Kidney (tissue), 22 donors: ENCODE measurements at places on chromosomes 2 and 18.
A peak's percentile ranks its signal among the peaks of the same experiment; 100 is the strongest.

DNA sequence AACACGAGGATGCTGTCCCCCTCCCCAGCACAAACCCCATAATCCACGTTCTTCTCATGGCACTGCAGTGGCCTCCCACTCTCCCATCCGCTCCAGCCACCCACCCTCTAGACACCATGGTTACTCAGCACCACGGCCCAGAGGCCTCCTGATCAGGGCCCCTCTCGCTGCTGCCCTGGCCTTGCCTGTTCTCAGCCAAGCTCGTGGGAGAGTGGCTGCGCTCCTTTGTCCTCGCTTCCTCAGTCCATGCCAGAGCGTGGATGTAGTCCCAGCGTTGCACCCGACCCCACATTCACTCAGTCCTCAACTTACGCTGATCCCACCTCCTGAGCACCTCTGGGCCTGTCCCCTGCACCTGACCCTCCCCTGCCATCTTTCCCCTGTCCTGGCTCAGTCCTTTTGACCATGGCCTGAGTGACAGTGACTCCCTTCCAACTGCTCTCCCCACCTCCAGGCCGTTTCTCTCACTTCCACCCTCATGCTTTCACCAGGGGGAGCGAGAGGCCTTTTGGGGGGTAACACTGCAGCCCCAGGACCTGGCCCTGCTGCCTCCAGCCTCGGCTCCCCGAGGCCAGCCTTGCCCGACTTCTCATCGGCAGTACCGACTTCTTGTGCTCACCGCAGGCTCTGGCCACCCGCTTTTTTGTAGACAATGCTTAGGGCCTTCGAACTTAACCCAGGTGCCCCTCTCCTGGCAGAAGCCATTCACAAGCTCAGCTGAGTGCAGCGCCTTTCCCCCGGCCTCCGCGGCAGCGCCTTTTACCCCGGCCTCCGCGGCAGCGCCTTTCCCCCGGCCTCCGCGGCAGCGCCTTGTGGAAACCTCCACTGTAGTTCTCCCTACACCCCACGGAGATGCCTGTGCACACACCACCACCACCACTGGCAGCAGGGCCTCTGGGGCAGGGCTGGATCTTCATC lies 131.4 kb downstream of the CLIP4 start:
- no peak for DNase-seq

- no peak for DNase-seq
Measured at GRCh38 chr18:10896851-10897250, 252.5 kb downstream of the PIEZO2 start.

DNA sequence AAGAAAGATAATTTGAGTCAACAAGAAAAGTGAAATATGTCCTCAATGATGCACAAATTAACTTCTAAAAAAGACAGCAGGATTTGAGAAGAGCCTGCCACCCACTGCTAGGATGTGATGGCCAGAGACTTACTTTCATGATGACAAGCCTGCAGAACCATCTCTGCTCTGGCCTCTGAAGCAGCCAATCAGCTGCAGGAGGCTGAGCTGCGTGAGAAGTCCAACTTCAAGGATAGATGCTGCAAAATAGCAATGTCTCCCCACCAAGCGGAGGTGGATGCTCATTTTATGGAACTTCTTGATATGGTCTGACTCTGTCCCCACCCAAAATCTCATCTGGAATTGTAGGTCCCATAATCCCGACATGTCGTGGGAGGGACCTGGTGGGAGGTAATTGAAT lies 53.1 kb downstream of the CYRIA start:
- no peak for DNase-seq

- no peak for DNase-seq
Measured at GRCh38 chr2:42425697-42426096, 64.7 kb upstream of the COX7A2L start.

GRCh38 chr2:240374085-240374907 lies 61.2 kb upstream of the GPC1 start:
- no peak for DNase-seq

- peak; percentile 46 for DNase-seq
Measured at GRCh38 chr2:105812180-105813044, 67.7 kb downstream of the NCK2 start.

GRCh38 chr2:138364554-138365162 lies 136.9 kb upstream of the SPOPL start:
- no peak for DNase-seq

DNA sequence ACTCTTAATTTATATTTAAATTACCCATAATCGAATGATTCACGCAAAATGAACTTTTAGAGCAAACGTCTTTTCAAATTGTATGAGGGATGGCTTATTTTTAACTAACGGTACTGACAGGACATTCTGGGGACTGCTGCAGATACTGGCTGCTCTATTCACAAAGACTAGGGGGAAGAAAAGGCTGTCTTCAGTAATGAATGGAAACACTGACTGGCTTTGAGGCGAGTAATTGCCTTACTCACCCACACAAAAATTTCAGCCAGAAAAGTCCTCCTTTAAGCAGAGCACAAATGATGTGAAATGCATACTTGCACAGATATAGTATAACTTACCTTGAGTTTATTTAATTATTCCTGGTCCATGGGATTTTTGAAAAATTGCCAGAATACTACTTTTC lies 852.6 kb downstream of the DPP10 start:
- DNase-seq, result no peak

GRCh38 chr18:32624182-32624723 lies 148.6 kb downstream of the KLHL14 start:
- no peak for DNase-seq

DNA sequence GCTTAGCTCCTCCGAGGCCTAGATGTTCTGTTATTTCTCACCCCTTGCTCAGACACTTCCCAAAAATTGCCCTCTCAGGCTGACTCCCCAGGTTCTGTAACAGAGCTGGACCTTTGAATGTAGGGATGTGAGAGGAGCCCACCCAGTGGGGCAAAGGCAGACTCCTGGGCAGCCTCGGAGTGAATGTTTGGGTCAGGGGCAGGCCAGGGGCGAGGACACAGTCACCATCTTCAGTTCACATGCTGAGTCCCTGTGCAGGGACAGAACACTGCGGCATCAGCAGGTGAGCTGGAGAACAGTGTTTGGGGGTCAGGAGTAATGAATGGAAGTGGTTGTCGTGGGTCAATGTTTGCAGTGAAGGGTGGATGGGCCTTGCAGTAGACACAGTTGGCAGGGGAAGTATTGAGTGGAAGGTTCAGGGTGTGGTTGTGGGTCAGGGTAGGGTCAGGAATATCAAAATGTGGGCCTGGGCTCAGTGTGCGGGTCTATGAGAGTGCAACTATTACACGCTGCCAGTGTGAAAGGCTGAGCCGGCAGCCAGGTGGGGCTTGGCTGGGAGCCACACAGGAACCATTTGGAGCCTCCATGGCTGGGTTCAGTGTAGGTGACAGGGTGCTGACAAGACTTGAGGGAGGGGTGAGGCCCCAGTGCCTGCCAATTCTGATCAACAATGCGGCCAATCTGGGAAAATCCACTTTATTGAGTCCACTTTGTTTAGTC lies 4.4 kb downstream of the IHH start:
- no peak for DNase-seq

DNA sequence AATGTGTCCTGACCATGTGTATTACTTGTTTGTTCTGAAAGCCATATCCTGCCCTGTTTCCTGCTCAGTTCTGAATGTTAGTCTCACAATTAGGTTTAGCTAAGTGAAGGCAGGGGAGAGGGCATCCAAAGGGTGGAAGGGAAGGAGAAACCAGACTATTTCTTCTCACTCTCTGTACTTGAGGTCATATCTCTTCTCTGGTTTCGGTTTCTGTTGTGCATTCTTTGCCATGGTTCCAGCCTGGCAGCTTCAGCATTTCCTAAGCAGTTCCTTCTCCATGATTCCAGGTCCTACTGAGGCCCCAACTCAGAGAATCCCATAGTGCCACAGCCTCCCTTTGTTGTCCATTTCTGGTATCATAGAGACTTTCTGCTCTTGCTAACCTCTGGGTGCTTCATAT lies 40.3 kb upstream of the HNMT start:
- no peak for DNase-seq

- DNase-seq, result no peak
Measured at GRCh38 chr18:56661360-56662062, 10.4 kb downstream of the WDR7 start.

DNA sequence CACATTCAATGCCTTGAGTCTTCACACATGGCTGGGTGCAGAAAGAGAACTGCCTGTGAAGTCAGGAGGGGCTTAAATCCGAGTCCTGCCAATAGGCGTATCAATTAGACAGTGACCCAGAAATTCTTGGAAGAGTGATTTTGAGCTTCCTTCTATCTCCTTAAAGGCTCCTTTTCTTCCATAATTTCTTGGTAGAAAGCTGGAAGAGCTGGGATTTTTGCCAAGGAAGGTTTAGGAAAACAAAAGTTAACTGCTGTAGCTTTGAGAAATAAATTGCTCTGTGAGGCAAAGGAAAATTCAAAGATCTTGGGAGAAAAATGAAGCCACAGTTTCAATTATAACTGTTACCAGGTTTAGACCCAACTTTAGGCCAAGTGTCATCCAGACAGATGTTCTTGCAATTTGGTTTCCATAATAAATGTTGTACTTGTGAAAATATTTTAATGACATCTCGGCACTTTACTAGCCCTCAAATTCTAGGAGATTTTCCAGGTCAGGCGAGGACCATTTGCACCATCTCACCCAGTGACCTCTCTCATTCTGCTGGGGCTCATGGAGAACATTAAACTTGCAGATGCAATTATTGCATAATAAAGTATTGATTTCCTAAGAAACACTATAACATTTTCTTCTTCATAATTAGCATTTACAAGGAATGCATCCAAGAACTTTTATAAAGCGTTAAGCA lies 329.7 kb upstream of the MEIS1 start:
- DNase-seq, result peak; percentile 53

DNA sequence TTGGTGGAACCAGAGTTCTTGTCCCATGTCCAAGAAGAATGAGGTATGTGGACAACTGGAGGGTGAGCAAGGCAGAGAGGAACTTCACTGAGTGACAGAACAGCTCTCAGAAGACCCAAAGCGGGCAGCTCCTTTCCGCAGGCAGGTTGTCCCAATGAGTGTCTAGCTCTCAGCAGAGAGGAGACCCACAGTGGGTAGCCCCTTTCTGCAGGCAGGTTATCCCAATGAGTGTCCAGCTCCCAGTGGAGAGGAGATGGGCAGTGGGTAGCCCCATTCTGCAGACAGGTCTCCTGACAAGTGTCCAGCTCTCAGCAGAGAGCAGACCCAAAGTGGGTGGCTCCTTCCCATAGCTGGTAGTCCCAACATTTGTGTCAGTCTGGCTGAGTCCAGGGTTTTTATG lies 69.6 kb downstream of the SRBD1 start:
- DNase-seq, result no peak

- DNase-seq, result no peak
Measured at GRCh38 chr2:236827997-236828396, 257.7 kb upstream of the COPS8 start.

DNA sequence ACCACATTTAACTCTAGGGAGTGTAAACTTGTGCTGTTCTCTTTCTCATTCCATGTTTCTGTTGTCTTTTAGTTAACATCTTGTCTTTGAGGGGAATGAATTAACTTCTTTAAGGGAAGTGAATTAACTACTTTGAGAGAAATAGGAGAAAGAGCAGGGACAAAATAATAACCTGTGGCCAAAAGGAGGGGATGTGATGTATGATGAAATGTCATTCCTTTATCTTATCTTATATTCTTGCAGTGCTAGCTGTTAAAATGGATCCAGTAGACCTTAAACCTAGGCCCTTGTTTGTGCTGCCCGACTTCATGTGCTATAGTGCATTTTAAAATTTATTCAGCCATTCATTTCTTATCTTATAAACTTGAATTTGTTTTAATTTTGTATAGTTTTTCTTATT lies 18.4 kb downstream of the ABI2 start:
- DNase-seq, result no peak

GRCh38 chr2:151361674-151362370 lies 4.4 kb downstream of the TNFAIP6 start:
- DNase-seq, result no peak
